Stimulated activated CD4-positive, alpha-beta T cell treated with anti-CD3 and anti-CD28 coated beads, Interleukin-1b, Interleukin-23, amount 100 ng/mL, for 1 hour (primary cell): ENCODE measurements at places on chromosomes 13 and 19.

DNA sequence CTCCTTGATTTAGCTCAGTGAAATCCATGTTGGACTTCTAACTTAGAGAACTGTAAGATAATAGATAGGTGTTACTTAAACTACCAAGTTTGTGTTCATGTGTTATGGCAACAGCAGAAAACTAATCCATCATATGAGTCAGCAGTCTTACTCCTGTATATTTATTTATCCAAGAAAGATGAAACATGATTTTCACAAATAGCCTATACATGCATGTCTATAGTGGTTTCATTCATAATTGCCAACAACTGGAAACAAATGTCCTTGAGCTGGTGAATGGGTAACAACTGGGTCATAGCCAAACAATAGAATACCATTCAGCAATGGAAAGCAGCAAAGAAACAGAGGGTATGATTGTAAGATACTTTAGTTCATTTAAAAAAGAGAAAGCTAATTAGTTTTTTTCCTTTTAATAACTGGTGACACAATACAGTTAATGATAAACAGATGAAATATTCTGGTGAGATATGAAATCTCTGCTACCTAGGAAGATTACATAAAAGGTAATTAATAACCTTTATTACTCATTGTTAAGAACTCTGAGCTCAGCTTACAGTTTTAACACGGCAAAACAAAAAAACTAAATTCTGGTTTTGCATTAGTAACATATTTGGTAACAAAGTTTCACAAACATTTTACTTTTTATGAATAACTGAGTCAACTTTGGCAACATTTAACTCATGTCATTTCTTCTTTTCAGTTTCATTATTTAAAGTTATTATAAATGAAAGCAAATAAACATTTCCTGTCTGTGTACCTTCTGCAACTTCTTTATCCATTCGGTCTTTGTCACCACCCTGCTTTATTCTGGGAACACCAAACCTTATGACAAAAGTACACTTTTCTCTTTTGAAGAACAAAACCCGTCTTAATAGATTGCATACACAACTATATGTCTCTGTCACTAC, 181.3 kb downstream of the LIG4 start:
- DNase-seq = no peak

- DNase-seq = no peak
Observed at GRCh38 chr13:105087945-105088344, 1447.5 kb downstream of the EFNB2 start.

GRCh38 chr19:51258165-51259160, 7.6 kb downstream of the SIGLECL1 start:
- no peak for DNase-seq

DNA sequence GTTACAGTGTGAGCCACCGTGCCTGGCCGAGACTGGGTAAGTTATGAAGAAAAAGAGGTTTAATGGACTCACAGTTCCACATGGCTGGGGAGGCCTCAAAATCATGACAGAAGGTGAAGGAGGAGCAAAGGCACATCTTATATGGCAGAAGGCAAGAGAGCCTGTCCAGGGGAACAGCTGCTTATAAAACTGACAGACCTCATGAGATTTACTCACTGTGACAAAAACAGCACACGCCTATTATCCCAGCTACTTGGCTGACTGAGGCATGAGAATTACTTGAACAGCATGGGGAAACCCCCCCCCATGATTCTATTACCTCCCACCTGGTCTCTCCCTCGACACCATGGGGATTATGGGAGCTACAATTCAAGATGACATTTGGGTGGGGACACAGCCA, 23.4 kb upstream of the ZNF561 start:
- DNase-seq = no peak

DNA sequence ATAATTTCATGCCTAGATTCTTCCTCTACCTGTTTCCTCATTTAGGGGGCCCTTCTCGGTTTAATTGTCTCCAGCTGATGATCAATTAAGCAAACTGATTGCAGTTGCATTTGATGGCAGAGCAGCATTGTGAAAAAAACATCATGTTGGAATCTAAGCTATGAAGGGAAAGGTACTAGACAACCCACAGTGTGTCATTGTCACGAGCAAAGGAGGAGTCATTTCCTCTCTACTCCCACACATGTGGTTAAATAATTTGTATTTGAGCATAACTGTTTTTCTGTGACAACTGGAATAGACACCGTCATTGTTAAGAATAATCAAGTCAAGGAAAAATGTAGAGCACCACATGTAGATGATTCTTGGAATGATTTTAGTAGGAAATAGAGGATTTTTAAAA, 240.3 kb downstream of the DCT start:
- DNase-seq = no peak

- no peak for DNase-seq
Observed at GRCh38 chr19:8150998-8151766, 1.8 kb upstream of the FBN3 start.

GRCh38 chr13:30322428-30322827, 15.1 kb upstream of the KATNAL1 start:
- no peak for DNase-seq
